ENCODE measurements at places on chromosomes 2 and 18.

- no peak for DNase-seq
Measured at GRCh38 chr2:51535763-51536162, 503.8 kb upstream of the NRXN1 start.

DNA sequence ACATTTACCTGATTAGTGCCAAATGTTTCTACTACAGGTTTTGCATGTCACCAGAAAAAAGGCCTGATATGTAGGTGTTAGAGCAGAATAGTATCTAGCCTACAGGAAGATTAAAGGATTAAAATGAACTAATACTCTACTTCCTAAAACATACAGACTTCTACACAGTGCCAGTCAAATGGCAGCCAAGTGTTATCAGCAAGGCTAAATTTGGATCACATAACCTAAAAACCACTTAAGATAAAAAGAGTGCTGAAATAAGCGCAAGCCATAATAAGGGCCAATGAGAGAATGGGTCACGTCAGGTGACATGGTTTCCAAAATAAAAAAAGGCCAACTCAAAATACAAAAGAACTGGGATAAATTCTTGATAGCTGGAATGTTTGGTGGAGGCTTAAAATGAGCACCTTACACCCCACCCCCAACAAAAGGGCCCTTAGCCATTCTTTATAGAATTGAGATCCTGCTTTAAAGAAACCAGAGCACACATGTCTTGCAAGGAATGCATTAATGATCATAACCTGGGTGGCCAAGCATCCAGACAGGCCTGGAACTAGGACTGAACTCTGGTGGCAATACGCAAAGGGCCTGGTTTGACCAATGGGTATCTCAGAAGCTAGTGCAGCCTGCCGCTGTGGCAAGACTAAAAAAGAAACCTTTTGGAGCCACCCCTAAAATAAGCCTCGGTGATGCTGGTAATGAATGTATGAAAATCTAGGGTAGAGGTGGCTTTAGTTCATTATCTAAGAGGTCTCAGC is 32.4 kb downstream of the IRS1 start:
- DNase-seq: no peak

DNA sequence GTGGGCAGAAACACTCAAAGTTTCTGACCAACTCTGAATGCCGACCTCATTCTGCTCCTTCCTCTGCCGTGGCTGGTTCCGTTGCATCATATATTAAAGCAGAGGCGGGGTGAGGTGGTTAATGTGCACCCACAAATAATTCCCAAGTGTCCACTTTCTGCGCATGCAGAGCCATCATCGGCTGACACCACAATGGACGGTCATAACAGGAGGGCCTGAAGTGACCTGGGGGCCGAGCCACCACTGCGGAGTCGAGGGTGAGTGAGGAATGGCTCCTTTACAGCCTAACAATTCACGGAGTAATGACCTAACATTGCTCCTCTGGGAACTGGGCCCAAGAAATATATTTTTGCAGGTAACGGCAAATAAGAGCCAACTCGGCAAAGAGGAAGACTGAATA is 32.9 kb upstream of the GLI2 start:
- DNase-seq: no peak

DNA sequence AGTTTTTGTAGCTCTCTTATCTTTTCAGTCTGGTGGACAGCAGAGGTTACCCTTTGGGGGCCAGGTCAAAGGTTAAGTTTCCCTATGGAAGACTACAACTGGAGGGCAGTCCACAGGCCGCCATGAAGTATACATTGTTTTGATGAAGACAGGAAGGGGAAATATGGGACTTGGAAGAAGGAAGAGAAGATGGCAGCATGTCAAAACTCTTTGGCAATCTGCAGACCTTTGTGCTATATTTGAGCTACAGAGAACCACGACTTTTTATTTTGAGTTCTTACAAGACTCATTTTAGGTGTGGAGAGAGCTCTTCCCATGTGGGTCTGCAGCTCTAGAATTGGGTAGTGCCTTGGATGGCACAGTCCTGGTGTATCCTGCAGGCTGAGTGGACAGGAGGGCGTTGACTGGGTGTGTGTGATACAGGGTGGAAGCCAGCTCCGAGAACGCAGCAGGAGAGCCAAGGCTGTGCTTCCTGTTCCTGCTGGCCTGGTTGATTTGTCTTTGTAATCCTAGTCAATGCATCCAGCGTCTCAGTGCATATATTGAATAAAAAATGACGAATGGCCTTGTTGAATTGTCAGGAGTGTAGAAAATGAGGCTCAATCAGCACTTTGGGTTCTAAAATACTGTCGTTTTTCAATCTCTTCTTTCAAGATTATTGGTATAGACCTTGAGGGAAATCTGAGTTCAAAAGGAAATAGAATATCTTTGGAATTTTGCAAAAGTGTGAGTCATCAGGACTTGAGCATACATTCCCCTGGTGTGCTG is 11.5 kb downstream of the ITGA6 start:
- DNase-seq: peak; percentile 39

- no peak for DNase-seq
Measured at GRCh38 chr2:206084870-206085741, 868 bp downstream of the INO80D start.

DNA sequence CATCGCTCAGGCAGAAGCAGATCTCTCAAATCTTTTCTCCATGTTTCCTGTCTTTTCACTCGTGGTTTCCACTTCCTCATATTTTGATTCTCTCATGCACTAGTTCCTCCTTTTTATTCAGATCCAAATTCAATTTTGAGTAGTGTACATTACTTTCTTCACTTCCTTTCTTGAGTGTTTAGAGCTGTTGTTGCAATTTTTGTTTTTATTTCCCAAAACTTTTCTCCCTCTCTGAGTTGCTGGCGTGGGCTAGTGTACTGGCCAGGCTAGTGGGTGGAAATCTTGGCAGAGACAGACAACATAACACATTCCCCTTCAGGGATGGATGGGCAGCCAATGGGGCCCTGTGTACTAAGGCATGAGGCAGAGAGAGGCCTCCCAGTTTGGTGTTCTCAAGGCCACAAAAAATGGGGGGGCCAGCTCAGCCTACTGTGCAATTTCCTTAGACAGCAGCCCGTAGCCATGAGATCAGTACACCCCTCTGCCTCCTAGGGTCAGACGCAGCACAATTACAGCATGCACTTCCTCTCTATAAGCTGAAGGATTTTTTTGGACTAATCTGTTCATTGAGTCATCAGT is 145.1 kb upstream of the PID1 start:
- no peak for DNase-seq

GRCh38 chr2:197799068-197799467 is 5.3 kb upstream of the PLCL1 start:
- no peak for DNase-seq

- DNase-seq: no peak
Measured at GRCh38 chr2:156145469-156145868, 187.1 kb downstream of the NR4A2 start.

GRCh38 chr2:238657132-238658053 is 190.5 kb upstream of the TWIST2 start:
- no peak for DNase-seq

DNA sequence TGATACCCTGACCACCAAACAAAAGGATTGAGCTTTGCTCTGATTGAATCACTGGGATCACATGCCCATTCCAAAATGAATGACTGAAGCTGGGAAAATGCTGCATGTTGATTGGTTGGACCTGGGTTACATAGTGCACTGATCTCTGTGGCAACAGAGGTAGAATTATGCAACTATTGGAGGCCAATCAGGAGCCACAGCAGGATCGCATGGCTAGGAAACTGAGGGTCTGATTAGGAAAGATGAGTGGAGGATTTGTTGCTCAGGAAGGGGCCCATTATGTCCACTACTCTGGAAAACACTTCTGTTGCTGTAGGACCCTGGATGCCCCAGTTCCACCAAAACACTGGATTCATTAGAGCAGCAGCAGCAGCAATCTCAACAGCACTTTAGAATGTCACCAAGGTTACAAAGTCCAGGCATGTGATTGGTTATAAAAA is 25.9 kb upstream of the SGPP2 start:
- DNase-seq: no peak

DNA sequence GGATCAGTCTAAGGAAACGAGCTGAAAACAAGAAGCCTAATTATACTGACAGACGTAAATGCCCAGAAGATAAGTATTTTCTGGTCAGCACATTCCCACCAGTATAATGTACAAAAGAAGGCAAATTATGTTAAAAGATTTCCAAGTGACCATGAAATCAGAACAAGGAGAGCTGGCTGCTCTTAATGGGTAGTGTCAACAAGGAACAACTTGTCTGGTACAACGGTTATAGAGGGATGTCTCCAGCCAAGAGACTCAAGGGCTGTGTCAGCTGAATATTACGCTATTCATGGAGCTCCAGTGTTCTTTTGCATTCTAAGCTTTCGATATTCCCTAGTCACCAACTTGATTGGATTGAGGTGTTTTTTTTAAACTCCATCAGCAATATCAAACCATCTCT is 8.6 kb upstream of the L3MBTL4 start:
- DNase-seq: no peak

DNA sequence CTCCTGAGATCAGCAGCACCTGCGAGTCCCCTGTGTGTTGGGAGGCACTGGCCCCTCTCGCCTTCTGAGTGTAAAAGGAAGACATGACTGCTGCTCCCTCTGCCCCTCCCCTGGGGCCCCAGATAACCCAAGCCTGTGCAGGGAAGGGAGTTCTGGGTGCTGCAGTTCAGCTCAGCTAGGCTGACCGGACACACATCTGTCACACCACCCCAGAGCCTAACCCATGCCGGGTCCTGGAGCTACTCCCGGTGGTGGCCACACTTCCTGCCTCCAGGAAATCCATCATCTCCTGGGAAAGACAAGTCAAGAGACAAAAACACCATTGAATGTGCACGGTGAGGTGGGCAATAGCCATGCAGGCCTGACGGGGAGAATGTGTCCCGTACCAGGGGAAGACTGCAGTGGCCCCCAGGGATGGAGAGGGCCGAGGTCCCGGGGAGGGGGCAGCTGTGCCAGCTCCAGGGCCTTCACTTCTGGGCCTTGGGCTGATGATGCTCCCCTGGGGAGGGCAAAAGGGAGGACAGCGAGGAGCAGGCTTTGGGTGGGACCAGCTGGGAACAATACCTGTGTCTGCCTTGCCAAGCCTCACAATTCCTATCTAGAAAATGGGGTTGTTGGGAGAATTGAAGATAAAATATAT is 210.6 kb downstream of the TFCP2L1 start:
- no peak for DNase-seq

DNA sequence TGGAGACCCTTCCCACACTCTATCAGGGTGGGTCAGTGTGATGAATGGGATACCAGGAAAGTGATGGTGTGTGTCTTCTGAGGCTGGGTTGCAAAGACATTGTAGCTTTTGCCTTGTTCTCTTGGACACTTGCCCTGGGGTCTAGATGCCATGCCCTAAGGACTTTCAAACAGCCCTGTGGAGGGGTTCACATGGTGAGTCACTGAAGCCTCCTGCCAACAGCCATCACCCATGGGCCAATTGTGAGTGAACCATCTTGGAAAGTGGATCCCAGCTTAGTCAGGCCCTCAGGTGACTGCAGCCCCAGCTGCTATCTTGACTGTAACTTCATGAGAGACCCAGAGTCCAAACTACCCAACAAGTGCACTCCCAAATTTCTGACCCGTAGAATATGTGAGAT is 25.8 kb upstream of the IGFBP5 start:
- no peak for DNase-seq

- no peak for DNase-seq
Measured at GRCh38 chr2:201186982-201187381, 4.0 kb downstream of the CASP10 start.

DNA sequence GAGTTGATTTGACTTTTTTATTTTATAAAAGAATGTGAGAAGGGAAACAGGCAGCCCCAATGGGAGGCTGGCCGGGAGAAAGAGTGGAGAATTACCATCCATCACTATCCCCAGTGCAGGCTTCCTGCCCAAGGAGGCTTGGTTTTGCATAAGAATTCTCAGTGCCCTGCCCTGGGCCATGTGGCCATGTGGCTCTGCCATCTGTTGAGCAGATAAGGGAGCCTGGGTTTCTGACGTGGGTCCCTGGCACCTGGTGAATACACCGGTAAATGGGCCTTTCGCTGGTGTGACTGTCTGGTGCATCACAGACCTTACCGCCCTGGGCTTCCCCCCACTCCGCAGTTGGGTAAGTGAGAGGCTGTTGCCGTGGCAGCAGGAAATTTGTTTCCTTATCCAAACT is 54.5 kb upstream of the TMEM163 start:
- DNase-seq: no peak

GRCh38 chr18:8816220-8816619 is 110.9 kb downstream of the MTCL1 start:
- DNase-seq: peak; percentile 81

- DNase-seq: no peak
Measured at GRCh38 chr2:12616456-12617156, 100.1 kb upstream of the TRIB2 start.

GRCh38 chr2:147275943-147276342 is 568.9 kb upstream of the ACVR2A start:
- DNase-seq: no peak

- no peak for DNase-seq
Measured at GRCh38 chr2:68912732-68913131, 40.0 kb downstream of the GKN2 start.

DNA sequence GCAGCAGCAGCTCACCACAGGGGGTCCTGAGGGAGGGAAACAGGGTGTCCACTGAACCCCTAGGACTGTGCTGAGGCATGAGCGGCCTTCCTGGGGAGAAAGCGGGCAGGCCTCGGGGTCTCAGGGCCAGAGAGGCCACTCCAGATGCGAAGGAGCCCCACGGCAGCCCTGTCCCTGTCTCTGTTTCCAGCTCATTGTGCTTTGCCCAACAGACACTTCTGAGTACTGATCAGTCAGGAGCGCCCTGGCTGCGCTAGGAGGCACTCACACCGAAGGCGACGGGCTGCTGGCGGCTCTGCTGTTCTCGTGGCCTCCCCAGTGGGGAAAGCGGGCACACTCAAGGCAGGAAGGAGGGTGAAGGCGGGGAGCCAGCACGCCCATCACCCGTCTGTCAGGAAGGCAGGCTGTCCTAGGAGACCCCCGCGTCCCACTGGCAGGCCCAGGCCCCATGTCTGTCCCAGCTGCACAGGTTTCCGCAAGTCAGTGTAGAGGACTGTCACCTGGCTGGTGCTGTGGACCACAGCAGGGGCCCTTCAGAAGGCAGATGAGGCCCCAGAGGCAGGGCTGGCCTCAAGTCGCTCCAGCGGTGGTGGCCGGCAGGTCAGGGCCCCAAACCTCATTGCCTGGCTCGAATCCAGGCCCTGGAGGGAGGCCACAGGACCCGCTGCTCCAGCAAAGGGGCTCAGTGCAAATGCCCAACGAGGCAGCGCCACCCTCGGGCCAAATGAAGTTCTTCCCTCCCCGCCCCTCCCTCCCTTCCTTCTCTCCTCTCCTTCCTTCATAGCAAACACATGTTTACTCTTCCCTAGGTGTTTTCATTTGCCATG is 6.8 kb downstream of the ESPNL start:
- DNase-seq: no peak

DNA sequence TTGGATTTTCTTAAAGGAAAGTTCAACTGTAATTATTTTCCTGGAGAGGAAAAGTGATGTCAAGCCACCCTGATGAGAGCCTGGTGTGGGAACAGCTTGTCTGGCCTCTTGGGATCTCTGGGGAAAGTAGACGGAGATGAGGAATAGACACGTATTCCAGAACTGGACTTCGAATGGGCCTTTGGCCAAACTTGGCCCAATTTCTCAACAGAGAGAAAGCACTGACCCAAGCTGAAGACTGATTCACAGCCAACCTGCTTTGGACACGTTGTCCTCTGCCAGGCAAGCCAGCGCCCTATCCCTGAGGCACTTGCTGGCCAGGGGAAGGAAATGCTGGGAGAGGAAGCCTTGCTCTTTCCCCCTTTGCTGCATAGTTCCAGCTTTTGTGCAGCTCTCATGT is 70.8 kb upstream of the CTAGE1 start:
- no peak for DNase-seq

Measured in fibroblast of skin of left quadriceps (primary cell).